ENCODE measurements at places on chromosomes 13 and 19.

DNA sequence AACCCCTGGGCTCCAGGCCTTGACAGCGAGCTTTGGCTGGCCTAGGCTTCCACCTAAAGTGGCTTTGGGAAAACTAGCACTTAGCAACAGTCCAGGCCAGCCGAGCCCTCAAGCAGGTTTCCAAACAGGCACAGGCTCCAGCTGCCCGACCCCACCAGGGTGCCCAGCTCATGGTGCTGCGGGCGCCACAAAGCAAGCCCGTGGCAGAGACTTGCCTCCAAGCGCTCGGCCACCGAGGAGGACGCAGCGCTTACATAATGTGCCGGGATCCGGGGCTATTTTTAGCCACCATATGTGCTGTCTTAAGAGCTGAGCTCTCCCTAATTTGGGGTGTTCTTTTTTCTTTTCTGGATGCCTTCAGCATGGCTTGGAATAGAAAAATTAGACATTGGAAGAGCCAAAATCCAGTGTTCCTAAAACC is 56.1 kb upstream of the F7 start:
- DNase-seq, result no peak

DNA sequence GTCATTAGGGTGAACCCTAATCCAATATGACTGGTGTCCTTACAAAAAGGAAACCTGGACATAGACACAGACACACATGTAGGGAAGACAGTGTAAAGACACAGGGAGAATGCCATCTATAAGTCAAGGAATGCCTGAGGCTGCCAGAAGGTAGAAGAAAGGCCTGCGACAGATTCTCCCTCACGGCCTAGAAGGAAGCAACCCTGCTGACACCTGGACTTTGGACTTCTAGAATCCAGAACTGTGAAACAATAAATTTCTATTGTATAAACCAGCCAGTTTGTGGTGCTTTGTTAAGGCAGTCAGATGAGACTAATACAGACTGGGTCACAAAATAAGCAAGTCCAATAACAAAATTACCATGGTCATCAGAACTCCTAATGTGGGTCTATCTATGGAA is 120.4 kb downstream of the ENOX1 start:
- no peak for DNase-seq

DNA sequence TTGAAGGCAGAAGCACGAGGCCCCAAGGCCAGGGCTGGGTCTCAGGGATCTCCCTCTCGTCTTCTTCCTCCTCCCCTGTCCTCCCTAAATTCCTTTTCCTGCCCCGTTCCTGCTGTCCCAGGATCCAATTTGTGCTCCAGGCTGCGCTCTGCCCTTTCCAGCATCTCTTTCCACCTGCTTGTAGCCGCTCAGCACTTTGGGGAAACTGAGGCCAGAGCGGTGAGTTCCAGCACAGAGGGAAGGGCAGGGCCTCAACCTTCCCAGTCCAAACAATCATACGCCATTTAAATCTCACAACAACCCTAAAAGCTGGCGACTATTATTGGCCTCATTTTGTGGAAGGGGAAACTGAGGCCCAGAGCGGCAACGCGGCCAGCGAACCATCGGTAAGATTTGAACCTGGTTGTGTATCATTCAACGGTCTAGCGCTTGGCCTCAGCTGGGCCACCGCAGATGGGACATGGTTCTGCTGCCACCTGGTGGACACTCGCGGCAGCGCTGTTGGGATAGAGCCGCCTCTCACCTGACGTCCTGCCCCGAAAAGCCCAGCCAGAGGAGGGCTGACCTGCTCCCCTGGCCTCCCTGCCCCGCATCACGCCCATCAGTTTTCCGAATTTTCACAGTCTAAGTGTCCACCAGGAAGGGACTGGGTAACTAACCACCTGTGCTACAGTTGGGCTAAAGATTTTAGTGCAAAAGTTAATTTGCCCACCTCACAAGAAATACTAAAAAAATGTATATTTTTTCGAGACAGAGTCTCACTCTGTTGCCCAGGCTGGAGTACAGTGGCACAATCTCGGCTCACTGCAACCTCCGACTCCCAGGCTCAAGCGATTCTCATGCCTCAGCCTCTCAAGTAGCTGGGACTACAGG is 4.2 kb upstream of the RPL18A start:
- peak; percentile 99 for DNase-seq

DNA sequence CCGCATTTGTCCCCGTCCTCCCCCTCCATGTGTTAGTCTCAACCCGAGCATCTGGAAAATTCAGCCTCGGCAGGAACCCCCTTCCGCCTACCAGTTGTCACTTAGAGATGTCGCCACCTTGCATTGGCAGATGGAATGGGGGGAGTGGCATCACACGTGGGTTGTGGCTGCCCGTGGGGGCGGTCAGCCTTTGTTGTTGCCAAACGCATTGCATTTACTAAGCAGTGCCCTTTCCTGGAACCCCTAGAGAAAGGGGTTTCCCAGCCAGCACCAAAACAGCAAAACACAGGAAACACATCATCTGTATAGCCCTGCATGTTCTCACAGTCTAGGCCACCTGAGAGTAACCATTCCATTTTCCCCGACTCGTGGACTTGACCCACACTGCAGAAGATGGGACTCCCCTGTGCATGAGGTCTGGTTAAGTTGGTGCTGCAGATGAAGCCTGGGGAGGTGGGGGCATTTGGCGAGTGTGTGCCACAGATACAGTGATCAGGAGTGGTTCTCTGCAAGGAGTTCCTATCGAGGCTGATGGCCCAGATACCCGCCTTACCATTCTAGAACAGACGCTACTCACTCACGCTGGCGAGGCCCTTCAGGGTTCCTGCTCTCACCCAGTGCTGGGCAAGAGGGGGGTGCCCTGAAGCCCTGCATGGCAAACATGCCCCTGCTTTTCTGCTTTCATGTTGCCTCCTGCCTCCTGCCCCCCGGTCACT is 38.3 kb downstream of the TMED1 start:
- DNase-seq, result peak; percentile 91

GRCh38 chr13:32175307-32175706 is 139.9 kb downstream of the ZAR1L start:
- no peak for DNase-seq

DNA sequence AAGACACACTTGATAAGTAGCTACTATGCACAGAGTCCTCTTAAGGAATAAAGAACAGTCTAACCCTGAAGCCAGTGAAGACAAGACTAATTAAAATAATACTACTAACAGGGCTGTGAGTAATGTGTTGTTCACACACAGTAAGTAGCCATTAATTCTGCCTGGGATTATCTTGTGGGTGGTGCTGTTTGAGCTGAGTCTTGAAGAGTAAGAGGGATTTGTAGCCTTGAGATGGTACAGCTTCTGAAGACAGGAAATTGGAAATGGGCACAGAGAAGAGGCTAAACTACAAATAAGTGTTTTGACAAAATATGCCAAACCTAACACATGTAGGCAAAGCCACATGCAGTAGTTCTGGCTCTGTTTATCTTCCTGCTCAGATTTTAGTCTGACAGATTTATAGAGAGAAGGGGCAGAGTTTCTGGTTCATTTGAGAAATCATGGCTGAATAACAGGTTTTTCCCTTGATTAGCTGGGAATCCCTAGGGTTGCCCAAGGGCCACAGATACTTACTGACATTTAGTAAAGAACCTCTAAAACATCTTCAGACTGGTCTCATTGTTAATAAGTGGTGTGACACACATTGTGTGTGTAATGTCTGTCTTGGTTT is 38.0 kb downstream of the ITGBL1 start:
- DNase-seq, result no peak

GRCh38 chr19:57348136-57348535 is 2.9 kb upstream of the ZNF304 start:
- DNase-seq, result no peak

GRCh38 chr19:33679696-33680095 is 57.9 kb downstream of the CHST8 start:
- no peak for DNase-seq

- no peak for DNase-seq
Measured at GRCh38 chr13:73833325-73834070, 300.7 kb downstream of the KLF12 start.

GRCh38 chr13:52195401-52195837 is 36.0 kb upstream of the NEK3 start:
- peak; percentile 86 for DNase-seq

DNA sequence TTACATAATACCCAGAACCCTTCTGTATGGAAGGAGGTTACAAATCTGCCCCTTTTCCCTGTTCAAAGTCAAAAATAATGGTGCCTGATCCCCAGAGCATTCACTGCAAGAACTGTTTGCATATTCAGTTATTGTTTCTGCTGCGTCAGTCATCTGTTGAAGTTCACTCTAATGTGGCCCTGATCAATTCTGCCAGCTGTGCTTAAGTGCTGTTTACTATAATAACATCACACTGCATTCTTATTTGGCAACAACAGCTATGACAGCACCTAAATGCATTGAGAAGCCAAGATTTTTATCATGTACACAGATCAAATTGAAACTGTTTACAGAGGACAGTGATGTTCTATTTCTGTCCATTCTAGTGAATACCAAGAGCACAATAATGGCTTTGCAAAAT is 115.9 kb downstream of the DACH1 start:
- DNase-seq, result no peak

GRCh38 chr13:78719367-78719766 is 60.4 kb upstream of the OBI1 start:
- no peak for DNase-seq

DNA sequence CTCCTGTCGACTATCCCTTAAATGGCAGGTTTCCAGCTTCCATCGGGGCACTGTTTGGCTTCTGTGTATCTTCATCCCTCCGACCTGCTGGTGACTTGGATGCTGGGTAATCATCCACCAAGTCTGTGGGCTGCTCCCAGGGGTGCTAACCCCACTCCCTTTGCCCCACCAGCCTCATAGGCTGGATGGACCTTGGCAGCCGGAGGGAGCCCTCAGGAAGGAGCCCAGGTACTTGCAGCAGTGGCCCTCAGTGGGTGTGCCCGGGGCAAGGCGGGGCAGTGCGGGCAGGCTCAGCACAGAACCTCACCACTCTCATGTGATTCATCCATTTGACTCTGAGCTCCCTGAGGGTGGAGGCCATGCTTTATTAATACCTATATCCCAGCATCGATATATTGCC is 27.4 kb upstream of the TUBGCP3 start:
- DNase-seq, result no peak

DNA sequence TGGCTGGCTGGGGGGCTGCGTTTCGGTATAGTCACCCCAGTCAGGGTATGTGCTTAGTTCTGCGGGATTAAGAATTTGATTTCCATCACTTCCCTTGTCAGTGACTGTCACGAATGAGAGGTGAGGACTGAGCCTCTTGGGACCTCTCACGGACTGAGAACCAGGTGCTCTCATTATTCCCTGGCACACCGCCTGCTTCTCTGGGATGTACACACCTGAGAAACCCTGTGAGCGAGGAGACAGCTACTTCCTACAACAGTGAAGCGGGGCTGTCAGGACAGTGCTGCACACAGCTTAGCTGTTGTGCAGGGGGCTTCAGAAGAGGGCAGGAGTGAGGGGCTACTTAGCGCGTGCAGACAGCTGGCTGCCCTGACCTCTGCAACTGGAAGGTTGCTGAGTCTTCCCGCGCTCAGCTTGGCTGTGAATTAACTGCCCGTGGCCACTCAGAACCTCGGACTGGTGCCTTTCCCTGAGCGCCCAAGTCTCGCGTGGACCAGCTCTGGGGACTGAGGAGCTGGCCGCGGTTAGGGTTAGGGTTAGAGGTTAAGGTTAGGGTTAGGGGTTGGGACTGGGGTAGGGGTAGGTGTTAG is 65.3 kb upstream of the MCF2L start:
- no peak for DNase-seq

GRCh38 chr13:29892151-29892550 is 41.7 kb upstream of the UBL3 start:
- DNase-seq, result no peak

All from activated CD8-positive, alpha-beta memory T cell treated with anti-CD3 and anti-CD28 coated beads for 24 hours (primary cell).